Keratinocyte (primary cell): ENCODE measurements at places on chromosomes 3 and 15. TPM values are rescaled to one million over a fixed set of nuclear protein-coding genes. Genes with fewer than 3 reads are reported as not detected.

SLC9C1 gene
- not detected in 3 replicates for polyA plus RNA-seq

CLDN11 gene
- polyA plus RNA-seq, result 0.12 to 0.23 TPM (median 0.14 TPM) in 3 replicates

LSM3 gene
- polyA plus RNA-seq, result 10.7 to 26.1 TPM (median 13.2 TPM) in 3 replicates

LRRC15 gene
- not detected in 3 replicates for polyA plus RNA-seq

TXNRD3 gene
- polyA plus RNA-seq, result 6.3 to 11.0 TPM (median 9.7 TPM) in 3 replicates

ZMAT3 gene
- 14.7 to 16.6 TPM (median 15.5 TPM) in 3 replicates for polyA plus RNA-seq

MAGI1 gene
- polyA plus RNA-seq, result 8.0 to 11.2 TPM (median 10.9 TPM) in 3 replicates

CHRNA7 gene
- polyA plus RNA-seq, result 0.93 to 1.4 TPM (median 1.0 TPM) in 3 replicates

AGBL1 gene
- polyA plus RNA-seq, result not detected in 3 replicates

KY gene
- 0.02 to 0.03 TPM in 2 of 3 replicates, not detected in the other for polyA plus RNA-seq

SRGAP3 gene
- 4.3 to 7.2 TPM (median 6.2 TPM) in 3 replicates for polyA plus RNA-seq

INTS14 gene
- polyA plus RNA-seq, result 40.4 to 51.0 TPM (median 47.6 TPM) in 3 replicates

NR2E3 gene
- 0.18 to 0.46 TPM (median 0.18 TPM) in 3 replicates for polyA plus RNA-seq

SPPL2A gene
- polyA plus RNA-seq, result 37.2 to 59.4 TPM (median 44.5 TPM) in 3 replicates

PLA2G4E gene
- polyA plus RNA-seq, result 1.1 to 6.7 TPM (median 3.5 TPM) in 3 replicates

RFC4 gene
- 8.1 to 22.8 TPM (median 19.7 TPM) in 3 replicates for polyA plus RNA-seq

GRK7 gene
- polyA plus RNA-seq, result not detected in 3 replicates

LMCD1 gene
- polyA plus RNA-seq, result 3.7 to 7.1 TPM (median 4.4 TPM) in 3 replicates

A4GNT gene
- not detected in 3 replicates for polyA plus RNA-seq

PRSS50 gene
- polyA plus RNA-seq, result not detected in 3 replicates
